ENCODE measurements at places on chromosomes 3 and 15. TPM values are rescaled to one million over a fixed set of nuclear protein-coding genes. Genes with fewer than 3 reads are reported as not detected.
A peak's percentile ranks its signal among the peaks of the same experiment; 100 is the strongest.

- H3K27me3 ChIP-seq = no peaks in the 10 kb centered on the region
- peak overlapping the region; percentile 80 for H3K4me3 ChIP-seq
- H3K27ac ChIP-seq = peak overlapping the region; percentile 100
- DNase-seq = peak; percentile 29
- peaks cover 89% of the 10 kb centered on the region for H3K36me3 ChIP-seq
Measured at GRCh38 chr15:92907896-92908712, 8.0 kb downstream of the CHD2 start.

The TNK2 gene
- 53.0 TPM for total RNA-seq

The SMCO1 gene
- not detected for total RNA-seq

- H3K27ac ChIP-seq = no peak overlapping the region
- H3K4me1 ChIP-seq = no peaks in the 10 kb centered on the region
- no peak overlapping the region for H3K4me3 ChIP-seq
- peaks cover 93% of the 10 kb centered on the region for H3K27me3 ChIP-seq
Measured at GRCh38 chr3:127206611-127207516, 13.9 kb downstream of the PRR23E start.

DNA sequence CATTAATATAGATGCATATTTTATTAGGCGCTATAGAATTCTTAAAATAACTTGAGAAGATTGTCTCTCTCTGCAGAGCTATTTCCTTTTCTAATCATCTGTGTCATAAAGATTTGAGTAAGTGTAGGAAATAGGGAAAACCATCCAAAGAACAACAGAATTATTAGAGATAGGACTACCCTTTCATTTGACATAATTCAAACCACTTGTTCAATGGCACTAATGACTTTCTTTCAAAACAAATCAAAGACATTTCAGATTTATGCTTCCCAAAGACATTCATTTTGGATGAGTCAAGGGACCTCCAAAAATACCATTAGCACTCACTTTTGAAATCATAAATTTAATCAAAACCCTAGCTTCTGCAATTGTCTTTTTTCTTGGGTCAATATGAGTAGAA lies 29.5 kb downstream of the PRICKLE2 start:
- no peak for DNase-seq
- no peak overlapping the region for H3K27ac ChIP-seq
- H3K4me3 ChIP-seq = no peak overlapping the region
- no peaks in the 10 kb centered on the region for H3K4me1 ChIP-seq

The SLC12A1 gene
- not detected for total RNA-seq

The FAM107A gene
- total RNA-seq = not detected

The ITIH3 gene
- not detected for total RNA-seq

DNA sequence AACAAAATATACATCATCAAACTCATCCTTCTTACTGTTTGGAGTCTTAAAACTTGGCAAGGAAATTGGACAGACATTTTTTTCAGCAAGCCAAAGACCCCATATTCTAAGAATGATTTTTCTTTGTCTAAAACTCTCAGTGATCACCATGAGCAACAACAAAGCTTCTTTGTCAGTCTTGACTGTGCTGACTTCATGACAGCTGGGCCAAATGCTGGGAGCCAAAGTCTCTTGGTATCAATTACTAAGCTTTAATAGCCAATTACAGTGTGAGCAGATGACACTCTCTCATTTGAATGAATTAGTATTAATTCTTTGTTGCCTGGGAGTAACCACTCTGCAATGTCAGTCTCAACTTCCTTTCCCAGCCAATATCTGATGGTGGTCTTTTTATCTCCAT lies 48.1 kb upstream of the GK5 start:
- H3K36me3 ChIP-seq = no peaks in the 10 kb centered on the region
- DNase-seq = no peak
- peak overlapping the region; percentile 58 for H3K27ac ChIP-seq
- H3K27me3 ChIP-seq = no peaks in the 10 kb centered on the region

The P2RY1 gene
- 19.6 TPM for total RNA-seq

DNA sequence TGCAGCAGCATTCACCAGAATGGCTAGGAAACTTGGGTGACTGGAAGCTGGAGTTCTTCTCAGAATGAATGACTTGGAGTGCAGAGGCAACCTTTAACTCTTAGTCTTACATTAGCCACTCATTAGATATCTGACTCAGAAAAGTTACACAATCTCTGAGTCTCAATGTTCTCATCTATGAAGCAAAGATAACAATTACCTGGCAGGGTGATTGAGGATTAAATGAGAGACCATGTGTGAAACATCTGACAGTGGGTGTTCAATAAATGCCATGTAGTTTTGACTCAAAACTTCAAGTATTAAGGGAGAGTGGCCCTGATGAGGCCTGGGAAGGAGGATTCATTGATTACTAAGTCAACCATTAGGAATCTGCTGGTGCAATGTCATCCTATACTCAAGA lies 48.3 kb downstream of the MRPL3 start:
- H3K36me3 ChIP-seq = peaks cover 11% of the 10 kb centered on the region
- no peak overlapping the region for H3K4me3 ChIP-seq
- H3K4me1 ChIP-seq = peaks cover 10% of the 10 kb centered on the region
- H3K27me3 ChIP-seq = no peaks in the 10 kb centered on the region
- no peak for DNase-seq

The WDR72 gene
- 3.7 TPM for total RNA-seq

- H3K27me3 ChIP-seq = no peaks in the 10 kb centered on the region
- peak overlapping the region; percentile 84 for H3K27ac ChIP-seq
- H3K36me3 ChIP-seq = peaks cover 43% of the 10 kb centered on the region
- H3K4me3 ChIP-seq = peak overlapping the region; percentile 98
- H3K4me1 ChIP-seq = no peaks in the 10 kb centered on the region
Measured at GRCh38 chr3:51982352-51982837, 940 bp upstream of the ACY1 start.

DNA sequence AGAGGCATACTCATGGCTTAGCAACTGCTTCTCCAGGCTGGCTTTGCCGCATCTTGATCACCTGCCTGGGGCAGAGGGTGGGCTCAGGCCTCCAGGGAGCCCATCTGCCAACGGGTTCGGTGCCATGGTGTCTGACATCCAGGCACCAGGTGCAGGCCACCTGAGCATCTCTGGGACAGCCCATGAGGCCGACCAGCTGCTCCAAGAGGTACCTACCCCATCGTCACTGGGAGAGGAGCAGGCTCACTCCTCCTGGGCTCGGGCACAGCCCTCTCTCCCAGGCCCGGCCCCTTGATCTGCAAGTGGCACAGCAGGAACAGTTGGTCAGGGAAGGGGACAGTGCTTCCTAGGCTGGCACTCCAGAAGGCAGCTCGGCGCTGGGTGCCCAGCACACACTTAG lies 21.9 kb downstream of the TPRA1 start:
- peaks cover 20% of the 10 kb centered on the region for H3K36me3 ChIP-seq
- no peak for DNase-seq
- no peak overlapping the region for H3K4me3 ChIP-seq
- H3K27ac ChIP-seq = no peak overlapping the region

The CYP1A2 gene
- total RNA-seq = not detected

- H3K27me3 ChIP-seq = peaks cover 70% of the 10 kb centered on the region
- no peak overlapping the region for H3K4me3 ChIP-seq
- no peak overlapping the region for H3K27ac ChIP-seq
- no peak for DNase-seq
- H3K4me1 ChIP-seq = no peaks in the 10 kb centered on the region
- H3K36me3 ChIP-seq = peaks cover 7% of the 10 kb centered on the region
Measured at GRCh38 chr3:133881939-133882825, 13.5 kb downstream of the RAB6B start.

DNA sequence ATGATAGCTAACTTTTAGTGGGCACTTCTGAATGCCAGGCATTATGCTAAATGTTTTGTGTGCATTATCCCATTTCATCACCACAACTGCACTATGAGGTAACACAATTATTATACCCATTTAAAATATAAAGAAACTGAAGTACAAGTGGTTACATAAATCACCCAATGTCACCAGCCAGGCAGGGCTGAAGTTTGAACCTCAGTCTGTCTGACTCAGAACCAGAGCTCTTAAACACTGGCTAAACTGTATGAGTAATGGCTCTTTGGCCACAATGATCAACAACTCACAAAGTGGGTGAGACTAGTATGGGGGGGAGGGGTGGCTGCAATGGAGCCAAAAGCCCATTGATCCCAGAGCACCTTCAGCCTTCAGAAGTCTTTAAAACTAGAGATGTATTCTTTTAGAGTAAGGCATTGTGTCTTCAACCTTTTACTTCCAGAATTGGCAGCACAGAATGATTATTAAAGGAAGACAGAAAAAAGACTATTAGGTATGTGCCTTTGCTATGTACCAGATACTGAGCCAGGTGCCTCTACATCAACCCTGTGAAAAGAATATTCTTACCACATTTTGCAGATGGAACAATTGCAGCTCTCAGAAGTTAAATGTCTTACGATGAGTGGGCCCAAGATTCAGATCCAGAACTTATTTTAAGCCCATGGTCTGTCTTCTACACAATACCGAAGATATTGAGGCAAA lies 166.9 kb downstream of the UACA start:
- no peak overlapping the region for H3K4me3 ChIP-seq
- DNase-seq = peak; percentile 77
- H3K27ac ChIP-seq = no peak overlapping the region
- H3K36me3 ChIP-seq = no peaks in the 10 kb centered on the region

GRCh38 chr3:77038930-77039605 lies 831 bp upstream of the ROBO2 start:
- peak; percentile 4 for DNase-seq
- peaks cover 5% of the 10 kb centered on the region for H3K36me3 ChIP-seq
- peak overlapping the region; percentile 67 for H3K4me3 ChIP-seq
- no peaks in the 10 kb centered on the region for H3K4me1 ChIP-seq

- H3K27me3 ChIP-seq = no peaks in the 10 kb centered on the region
- H3K4me3 ChIP-seq = no peak overlapping the region
- no peak for DNase-seq
- peaks cover 7% of the 10 kb centered on the region for H3K36me3 ChIP-seq
- H3K4me1 ChIP-seq = peaks cover under 1% of the 10 kb centered on the region
Measured at GRCh38 chr15:65094294-65094995, 17.9 kb downstream of the KBTBD13 start.

GRCh38 chr3:122186372-122186771 lies 2.9 kb downstream of the CASR start:
- H3K27me3 ChIP-seq = peaks cover 24% of the 10 kb centered on the region
- H3K36me3 ChIP-seq = peaks cover 10% of the 10 kb centered on the region
- peaks cover 58% of the 10 kb centered on the region for H3K4me1 ChIP-seq
- DNase-seq = no peak

- H3K4me3 ChIP-seq = no peak overlapping the region
- H3K36me3 ChIP-seq = no peaks in the 10 kb centered on the region
- no peaks in the 10 kb centered on the region for H3K4me1 ChIP-seq
- no peak overlapping the region for H3K27ac ChIP-seq
- no peak for DNase-seq
Measured at GRCh38 chr3:55327131-55327920, 159.8 kb downstream of the WNT5A start.

DNA sequence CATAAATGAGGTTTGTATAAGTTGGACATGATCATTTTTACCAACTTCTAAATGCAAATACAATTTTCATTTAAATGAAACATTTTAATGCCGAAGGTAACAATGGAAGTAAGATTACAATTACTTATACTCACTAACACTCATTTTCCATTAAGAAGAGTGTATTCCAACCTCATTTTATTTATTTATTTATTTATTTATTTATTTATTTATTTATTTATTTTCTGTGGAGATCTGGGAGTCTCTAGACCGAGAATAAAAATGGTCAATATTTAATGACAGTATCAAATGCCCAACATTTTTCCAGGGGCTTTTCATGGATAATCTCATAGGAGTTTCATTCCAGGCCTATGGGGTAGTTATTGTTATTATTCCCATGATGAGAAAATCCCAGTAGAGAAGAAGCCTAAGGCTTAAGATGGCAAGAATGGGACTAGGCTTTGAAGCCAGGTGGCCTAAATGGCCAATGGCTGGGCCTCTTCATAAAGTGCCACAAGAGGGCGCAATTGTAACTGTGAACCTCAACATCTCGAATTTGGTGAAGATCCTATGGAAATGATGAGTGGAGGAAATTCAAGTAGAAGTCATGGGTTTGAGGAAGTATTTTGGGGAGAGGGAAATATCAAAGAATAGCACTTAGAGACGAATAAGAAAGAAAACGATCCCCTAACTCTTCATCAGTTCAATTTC lies 21.3 kb downstream of the VGLL3 start:
- H3K4me3 ChIP-seq = no peak overlapping the region
- H3K27ac ChIP-seq = peak overlapping the region; percentile 84
- peaks cover 40% of the 10 kb centered on the region for H3K36me3 ChIP-seq
- H3K27me3 ChIP-seq = no peaks in the 10 kb centered on the region
- peaks cover 66% of the 10 kb centered on the region for H3K4me1 ChIP-seq

DNA sequence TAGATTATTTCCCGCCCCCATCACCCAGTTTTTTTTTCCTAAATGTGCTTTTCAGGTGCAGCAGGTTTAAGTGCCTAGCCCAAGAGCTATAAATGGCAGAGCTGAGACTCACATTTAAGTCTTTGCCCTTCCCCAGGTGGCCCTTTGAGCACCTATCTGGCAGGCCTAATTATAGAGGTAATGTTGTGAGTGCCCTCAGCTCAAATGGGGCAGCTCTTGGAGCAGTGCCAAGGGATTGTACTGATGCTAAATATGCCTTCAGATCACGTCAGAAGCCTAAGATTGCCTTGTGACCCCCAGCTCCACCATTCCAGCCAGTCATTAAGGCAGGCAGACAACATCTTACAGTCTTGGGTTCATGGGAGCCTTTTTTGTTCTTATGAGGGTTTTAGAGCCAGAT lies 159.5 kb downstream of the RPLP1 start:
- no peak overlapping the region for H3K4me3 ChIP-seq
- H3K27ac ChIP-seq = no peak overlapping the region
- peaks cover 8% of the 10 kb centered on the region for H3K4me1 ChIP-seq
- peaks cover 73% of the 10 kb centered on the region for H3K27me3 ChIP-seq
- peaks cover 5% of the 10 kb centered on the region for H3K36me3 ChIP-seq
- DNase-seq = no peak

GRCh38 chr15:35764661-35765519 lies 218.9 kb upstream of the DPH6 start:
- H3K4me3 ChIP-seq = no peak overlapping the region
- H3K27me3 ChIP-seq = no peaks in the 10 kb centered on the region
- no peaks in the 10 kb centered on the region for H3K4me1 ChIP-seq
- H3K27ac ChIP-seq = no peak overlapping the region
- no peak for DNase-seq

GRCh38 chr15:40871749-40872617 lies 2.1 kb downstream of the RHOV start:
- no peaks in the 10 kb centered on the region for H3K27me3 ChIP-seq
- H3K27ac ChIP-seq = peak overlapping the region; percentile 52
- peaks cover 34% of the 10 kb centered on the region for H3K4me1 ChIP-seq
- DNase-seq = peak; percentile 72

- H3K36me3 ChIP-seq = no peaks in the 10 kb centered on the region
- peaks cover 20% of the 10 kb centered on the region for H3K4me1 ChIP-seq
- peaks cover 51% of the 10 kb centered on the region for H3K27me3 ChIP-seq
- no peak overlapping the region for H3K4me3 ChIP-seq
- no peak for DNase-seq
- H3K27ac ChIP-seq = no peak overlapping the region
Measured at GRCh38 chr15:59751552-59752413, 62.7 kb upstream of the BNIP2 start.

The CHRM5 gene
- not detected for total RNA-seq

The CAMKV gene
- total RNA-seq = 0.38 TPM
